ENCODE measurements at places on chromosomes 3 and 15.

DNA sequence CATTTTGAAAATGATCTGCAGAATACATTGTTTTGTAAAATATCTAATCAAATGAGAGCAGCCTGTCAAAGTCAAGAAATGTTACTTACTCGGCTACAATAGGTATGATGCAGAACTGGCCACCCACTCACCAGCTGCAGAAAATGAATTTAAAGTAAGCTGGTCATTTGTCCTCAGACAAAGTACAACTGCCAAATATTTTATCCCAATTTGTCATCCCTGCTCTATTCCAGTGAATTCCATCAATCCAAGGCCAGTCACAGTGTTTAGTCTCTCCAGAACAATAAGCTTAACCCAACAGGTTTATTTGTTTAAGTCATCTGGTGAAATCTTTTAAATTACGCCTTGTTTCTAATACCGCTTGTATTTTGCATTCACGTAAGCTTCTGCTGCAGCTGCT lies 46.6 kb upstream of the TCF12 start:
- no peak for DNase-seq

GRCh38 chr3:42012383-42012934 lies 50.6 kb upstream of the ULK4 start:
- peak; percentile 16 for DNase-seq

DNA sequence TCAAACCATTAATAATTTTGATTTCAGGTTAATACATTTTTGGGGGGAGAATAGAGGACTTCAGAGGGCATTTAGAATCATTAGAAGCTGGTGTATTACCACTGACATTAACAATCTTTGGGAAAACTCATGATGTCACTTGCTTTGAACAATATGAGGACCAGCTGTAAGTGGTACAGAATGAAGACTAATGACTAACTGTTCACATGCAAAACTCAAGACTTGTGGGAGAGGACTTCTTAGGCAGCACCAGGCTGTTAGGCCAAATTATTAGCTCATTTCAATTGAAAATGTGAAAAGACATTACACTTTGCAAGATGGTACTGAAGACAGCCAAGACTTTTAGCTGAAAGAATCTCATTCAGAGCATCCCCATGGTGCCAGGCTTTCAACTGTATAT lies 426.2 kb upstream of the ADAMTS9 start:
- no peak for DNase-seq

DNA sequence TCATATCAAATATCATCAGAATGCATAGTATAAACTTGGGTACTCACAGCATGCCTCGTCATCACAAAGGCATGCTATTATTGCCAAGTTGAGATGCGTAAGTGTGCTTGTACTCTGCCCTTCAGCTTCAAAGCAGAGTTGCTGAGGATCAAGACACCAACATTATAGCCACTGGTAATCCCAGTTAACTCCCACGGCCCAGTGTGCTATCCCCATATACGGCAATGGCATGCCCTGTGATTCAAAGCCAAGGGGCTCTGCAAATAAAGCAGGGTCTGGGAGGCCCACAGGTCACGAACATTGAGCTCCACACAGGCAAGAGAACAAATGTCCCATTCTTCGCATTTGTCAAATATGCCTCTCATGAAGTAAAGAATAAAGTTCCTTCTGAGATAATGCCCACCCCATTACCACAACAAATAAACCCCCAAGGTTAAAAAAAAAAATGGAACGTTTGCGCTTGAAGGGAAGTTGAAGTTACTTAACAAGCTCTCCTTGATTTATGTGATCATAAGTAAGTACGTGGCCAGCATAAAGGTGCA lies 298.1 kb upstream of the NECTIN3 start:
- DNase-seq: no peak

- no peak for DNase-seq
These were observed 150.7 kb downstream of the CADPS start for GRCh38 chr3:62724503-62724902.

- DNase-seq: no peak
These were observed 201.9 kb upstream of the MCTP2 start for GRCh38 chr15:94029495-94029894.

DNA sequence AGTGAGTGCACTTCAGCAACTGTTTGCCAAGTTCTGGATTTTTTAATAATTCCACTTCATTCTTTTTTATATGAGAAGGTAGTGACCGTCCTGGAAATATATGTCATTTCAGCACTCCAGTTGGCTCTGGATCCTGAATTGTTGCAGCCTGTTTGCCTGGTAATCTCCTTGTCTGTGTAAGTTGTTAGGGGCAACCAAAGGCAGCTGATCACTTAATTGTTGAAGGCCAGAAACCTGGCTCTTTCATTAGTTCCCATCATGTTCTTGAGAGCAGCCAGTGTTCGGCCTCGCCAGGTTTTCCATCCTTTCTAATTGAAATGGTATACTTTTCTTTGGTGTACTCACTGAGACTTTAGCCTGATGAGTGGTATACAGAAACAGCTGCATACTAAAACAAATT lies 168.6 kb downstream of the SOX2 start:
- DNase-seq: no peak

- no peak for DNase-seq
These were observed 7.4 kb downstream of the NOX5 start for GRCh38 chr15:69021895-69022294.

- DNase-seq: no peak
These were observed 4.5 kb upstream of the IQCF5 start for GRCh38 chr3:51879937-51880336.

- DNase-seq: no peak
These were observed 82.7 kb upstream of the SELENOK start for GRCh38 chr3:53974324-53974723.

- peak; percentile 37 for DNase-seq
These were observed 738.4 kb upstream of the ALCAM start for GRCh38 chr3:104628185-104628789.

DNA sequence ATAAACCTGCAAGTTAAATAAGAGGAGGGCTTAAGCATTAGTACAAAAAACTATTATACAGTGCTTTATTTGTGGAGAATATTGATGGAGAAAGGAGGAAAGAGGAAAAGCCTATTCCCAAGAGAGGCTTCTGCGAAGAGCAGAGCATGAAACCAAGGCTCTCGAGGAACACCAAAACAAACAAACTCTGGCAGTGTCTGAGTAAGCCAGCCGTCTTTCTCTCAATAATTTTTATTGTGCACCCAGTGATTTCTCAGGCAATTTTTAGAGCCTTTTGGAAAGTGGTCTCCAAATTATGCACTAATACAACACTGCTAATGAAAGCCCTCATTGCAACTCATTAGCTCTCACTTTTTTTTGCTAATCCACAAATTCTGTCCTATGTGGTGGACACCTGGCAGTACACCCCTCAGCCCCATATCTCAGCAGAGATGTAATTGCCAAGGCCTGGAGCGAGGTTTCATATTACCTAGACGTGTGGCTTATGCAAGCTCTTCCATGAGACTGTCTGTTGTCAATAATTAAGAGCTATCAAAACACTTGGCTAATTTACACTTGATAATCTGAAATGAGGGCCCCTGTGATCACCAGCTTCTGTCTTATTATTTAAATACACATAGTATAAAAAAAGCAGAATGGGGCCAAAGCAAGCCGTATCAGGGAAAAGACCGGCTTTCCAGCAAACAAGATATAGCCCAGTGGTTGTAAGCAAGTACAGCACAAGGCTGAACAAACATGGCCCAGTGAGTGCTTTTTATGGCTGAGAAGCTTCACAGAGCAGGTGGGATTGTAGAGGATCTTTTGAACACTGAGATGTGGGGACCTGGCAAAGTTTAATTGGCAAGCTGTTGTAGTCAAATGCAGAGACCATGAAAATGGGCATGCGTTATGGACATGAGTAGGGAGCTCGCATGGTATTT lies 216.9 kb downstream of the ROBO2 start:
- DNase-seq: no peak

- no peak for DNase-seq
These were observed 63.5 kb downstream of the UACA start for GRCh38 chr15:70699890-70700289.

GRCh38 chr3:58858126-58858525 lies 191.6 kb upstream of the FAM3D start:
- no peak for DNase-seq

GRCh38 chr15:76626611-76627010 lies 278.5 kb downstream of the SCAPER start:
- no peak for DNase-seq

GRCh38 chr3:20648921-20649381 lies 462.9 kb upstream of the SGO1 start:
- DNase-seq: no peak

GRCh38 chr3:43153216-43154083 lies 47.6 kb upstream of the POMGNT2 start:
- DNase-seq: no peak

DNA sequence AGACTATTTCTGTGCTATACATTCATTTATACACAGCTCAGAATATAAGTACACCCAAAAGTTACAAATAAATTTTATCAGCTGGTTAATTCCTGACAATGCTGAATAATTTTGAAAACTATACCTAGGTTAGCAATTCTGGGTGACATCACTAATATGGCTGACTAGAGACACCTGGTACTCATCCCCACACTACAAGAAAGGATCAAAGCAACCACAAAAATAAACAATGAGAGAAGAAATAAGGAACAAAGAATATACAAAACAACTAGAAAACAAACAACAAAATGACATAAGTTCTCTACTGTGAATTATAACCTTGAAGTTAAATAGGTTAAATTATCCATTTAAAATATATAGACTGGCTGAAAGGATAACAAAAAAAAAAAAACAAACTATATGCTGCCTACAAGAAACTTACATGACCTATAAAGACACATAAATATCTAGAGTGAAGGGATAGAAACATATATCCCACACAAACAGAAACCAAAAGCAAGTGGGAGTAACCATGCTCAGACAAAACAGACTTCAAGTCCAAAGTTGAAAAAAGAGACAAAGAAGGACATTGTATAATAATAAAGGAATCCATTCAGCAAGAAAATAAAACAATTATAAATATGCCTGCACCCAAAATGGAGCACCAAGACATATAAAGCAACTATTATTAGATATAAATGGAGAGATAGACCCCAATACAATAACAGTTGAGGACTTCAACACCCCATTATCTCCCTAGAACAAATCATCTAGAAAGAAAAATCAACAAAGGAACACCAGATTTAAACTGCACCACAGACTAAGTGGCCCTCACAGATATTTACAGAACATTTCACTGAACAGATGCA lies 57.8 kb downstream of the IMPG2 start:
- no peak for DNase-seq

- no peak for DNase-seq
These were observed 38.3 kb downstream of the ETV5 start for GRCh38 chr3:186070550-186070949.

- no peak for DNase-seq
These were observed 317.7 kb upstream of the TLE3 start for GRCh38 chr15:70415398-70415797.

GRCh38 chr15:56425976-56426375 lies 39.0 kb downstream of the MNS1 start:
- DNase-seq: no peak

- peak; percentile 24 for DNase-seq
These were observed 21.3 kb downstream of the KIF9 start for GRCh38 chr3:47261301-47261700.

DNA sequence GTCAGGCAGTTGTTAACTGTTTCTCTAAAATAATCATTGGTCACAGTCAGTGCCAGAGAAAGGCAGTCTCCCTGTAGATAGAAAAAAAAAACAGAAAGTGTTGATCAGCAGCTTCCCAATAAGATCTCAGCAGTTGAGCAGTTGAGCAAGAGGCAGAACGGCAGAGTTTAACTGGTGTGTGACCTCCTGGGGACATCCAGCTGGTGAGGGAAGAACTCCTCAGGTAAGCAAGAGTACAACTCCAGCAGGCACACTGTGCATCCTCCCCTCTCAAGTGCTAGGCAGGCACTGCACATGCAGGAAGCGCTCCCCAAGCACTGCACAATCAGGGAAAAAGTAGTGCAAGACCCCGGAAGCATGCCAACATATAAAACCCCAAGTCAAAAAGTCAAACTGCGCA lies 1287.2 kb downstream of the NSUN3 start:
- DNase-seq: no peak

DNA sequence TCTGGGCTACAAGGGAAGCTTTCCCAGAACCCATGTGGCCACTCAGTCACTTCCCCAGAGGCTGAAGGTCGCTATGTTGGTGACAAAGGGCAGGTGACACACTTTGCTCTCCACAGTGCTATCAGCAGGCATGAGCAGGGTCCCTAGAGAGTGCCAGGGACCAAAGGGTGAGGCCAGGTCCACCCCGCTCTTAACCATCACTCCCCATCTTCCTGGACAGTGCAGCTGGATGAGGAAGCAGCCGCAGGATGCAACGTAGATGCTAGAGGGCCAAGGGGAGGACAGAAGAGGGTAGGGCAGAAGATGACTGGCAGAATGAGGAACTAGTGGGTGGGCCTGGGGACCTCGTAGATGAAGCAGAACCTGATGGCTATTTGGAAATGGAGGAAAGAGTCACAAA lies 13.6 kb upstream of the LTF start:
- peak; percentile 45 for DNase-seq

DNA sequence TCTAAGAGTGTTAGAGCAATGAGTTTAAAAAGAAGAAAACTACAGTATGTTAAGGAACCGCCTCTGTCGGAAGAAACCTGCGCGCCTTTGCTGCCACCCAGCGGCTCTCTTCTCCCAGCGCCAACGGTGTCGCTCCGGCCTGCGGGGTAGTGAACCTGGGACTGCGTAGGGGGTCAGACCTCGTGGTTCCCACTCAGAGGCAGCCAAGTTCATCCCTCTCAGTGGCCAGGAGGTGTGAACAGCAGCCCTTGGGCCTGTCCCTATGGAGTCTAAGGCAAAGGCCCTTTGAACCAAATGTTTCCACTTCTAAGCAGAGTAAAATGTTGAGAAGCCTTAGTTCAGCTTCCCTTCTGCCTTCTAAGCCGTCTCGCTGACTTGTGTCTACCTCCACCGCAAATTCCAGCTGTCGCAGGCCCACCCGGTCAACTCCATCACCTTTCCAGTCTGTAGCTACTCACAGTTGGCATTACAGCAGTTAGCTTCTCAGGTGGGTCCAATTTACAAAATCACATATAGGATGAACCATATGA lies 980 bp upstream of the RAB27A start:
- peak; percentile 92 for DNase-seq

GRCh38 chr3:106611116-106611515 lies 742.3 kb upstream of the CBLB start:
- DNase-seq: no peak

- DNase-seq: peak; percentile 84
These were observed 39.3 kb upstream of the TRA2B start for GRCh38 chr3:185976977-185977678.

DNA sequence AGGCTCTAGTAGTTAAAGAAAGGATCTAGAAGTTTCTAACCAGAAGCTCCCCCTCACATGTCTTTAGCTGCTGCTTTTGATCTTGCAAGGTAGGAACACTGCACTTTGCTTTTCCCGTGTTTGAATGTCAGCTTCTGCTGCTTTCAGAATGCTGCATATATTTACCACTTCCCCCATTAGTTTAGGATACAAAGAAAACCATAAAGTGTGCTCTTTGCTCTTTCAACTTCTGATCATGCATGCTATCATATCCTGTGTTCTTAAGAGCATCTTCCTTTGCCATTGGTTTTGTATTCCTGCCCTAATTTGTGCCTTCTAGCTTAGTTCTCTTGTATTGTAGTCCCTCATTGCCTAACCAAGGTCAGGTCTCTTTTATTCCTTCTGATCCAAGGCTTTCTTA lies 43.3 kb downstream of the ZNF609 start:
- DNase-seq: no peak
